CD4-positive, alpha-beta T cell treated with Interleukin-17A for 1 hour (primary cell): ENCODE measurements at places on chromosomes 4 and X.

DNA sequence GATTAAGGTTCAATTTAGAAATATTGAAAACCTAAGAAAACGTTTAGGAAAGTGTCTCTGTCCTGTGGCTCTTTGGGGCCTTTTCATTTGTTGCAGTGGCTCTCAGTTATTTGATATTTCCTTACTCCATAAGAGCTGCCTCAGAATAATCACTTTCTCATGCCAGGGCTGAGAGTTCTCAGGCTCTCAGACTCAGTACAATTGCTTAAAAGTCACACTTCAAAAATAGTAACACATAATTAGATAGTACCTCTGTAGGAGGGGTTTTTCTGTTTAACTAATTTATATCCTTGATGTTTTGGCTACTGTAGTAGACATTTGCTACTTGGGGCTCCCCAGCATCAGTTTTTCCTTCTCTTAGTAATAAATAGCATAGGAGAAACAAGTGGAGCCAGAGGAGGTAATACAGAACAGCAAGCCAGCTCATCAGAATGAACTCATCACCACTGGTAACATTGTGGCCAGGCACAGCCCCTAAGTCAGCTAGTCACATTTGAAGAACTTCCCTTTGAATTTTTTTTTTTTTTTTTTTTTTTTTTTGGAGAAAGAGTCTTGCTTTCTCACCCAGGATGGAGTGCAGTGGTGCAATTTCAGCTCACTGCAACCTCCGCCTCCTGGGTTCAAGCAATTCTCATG is 8.0 kb upstream of the HNRNPD start:
- no peak for DNase-seq

DNA sequence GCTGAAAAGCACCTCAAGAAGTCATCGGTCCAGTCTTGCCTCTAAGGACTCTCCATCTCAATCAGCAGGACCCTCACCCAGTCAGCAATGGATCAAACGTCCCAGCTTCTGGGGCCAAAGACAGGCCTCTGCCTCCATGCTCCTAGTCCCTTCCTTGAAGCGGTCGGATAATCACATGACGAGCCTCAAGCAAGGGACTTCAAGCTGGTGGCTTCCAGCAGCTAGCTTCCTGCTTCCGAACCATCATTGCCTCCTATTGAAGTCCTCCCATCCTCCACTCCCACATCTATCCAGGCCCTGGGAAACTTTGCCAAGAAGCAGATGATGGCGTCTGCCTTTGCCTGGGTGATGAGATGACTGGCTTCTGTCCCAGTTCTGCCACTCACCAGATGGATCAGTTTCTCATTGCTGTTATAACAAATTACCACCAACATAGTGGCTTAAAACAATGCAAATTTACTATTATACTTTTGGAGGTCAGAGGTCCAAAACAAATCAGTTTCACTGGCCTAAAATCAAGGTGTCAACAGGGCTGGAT is 135.2 kb upstream of the MAMLD1 start:
- DNase-seq: no peak

DNA sequence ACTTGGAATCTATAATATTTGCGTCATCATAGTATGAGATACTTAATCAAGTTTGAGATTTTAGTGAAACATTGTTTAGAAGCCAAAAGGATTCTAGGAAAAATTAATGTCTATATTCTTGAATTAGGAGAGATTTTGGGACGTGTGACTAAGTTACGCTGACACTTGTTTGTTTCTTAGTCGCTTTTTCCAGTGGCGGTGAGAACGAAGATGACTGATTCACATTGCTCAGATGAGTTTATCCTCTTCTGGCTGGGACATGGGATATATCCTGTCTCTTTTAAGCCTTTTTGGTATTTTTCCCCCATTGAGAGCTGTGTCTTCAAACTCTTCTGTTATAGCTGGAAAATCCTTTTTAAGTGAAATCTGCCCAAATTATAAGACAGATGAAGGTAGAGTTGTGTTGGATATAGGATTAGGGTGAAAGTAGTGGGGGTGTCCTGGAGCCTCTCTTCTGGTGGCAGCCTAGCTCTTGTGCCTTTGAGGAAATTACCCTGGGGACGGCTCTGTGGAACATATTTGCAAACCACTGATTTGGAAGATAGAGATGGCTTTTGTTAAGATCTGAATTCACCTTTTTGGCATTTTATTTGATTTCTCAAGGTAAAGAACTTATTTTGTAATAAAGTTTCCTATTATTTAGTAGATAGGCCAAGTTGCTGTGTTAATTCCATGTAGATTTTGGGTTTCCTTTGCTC is 49.7 kb downstream of the HTT start:
- no peak for DNase-seq

DNA sequence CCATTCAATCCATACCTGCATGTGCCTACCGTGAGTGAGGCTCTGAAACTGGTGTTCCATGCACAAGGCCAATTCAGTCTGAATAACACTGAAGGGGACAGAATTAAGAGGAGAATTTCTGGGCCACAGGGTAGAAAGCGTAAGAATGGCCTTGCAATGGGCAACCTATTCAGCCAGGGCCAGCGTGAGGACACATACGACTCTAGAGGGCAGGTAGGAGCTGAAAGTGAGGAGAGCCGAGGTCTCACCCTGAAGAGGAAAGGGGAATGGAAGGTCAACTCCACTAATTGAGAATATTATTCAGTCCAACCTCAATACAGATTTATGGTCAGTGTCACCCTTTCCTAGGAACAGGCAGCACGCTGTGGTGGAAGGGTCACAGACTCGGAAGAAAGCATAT is 202.2 kb downstream of the TRIML1 start:
- no peak for DNase-seq

DNA sequence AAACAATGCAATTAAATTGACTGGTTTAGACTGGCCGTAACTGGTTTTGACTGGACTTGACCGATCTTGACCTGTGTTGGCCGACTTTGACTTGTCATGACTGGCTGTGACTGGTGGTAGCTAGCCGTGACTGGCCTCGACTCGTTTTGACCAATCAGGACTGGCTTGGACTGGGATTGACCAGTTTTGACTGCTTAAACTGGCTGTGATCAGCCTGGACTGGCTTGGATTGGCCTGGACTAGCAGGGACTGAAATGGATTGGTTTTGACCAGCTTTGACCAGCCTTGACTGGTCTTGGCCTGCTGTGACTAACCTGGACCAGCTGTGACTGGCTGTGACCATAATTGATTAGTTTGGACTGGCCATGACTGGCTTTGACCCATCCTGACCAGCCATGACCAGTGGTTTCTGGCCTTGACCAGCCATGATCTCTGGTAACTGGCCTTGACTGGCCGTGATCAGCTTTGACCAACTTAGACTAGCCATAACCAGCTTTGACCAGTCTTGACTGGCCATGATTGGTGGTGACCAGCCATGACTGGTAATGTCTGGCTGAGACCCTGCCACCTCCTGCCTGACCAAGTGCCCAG is 13.1 kb downstream of the SUV39H1 start:
- no peak for DNase-seq

DNA sequence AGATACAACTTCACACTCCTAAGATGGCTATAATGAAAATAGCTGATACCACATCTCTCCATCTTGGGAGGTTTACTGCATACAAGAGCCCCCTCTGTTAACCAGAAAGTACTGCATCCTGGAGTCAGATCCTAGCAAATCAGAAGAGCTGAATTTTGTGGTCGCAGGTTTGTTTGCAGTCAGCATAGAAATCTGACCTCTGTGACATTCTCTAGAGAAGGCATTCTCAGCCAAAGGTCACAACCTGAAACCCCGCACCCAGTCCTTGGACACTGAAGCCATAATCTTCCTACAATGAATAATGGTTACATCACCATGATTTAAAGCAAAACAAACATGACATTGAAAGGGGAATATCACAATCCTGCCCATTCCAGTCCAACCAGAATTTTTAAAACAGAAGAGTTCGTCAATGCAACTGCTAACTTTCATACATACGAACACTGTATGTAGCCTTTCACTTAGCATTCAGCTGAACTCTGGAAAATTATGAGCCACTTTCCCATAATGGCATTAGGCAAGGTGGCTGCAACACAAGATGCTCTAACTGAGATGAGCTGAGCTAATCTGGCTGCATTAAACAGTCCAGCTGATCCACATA is 17.6 kb downstream of the HS6ST2 start:
- no peak for DNase-seq

- no peak for DNase-seq
Measured at GRCh38 chr4:68434836-68435235, 12.4 kb upstream of the TMPRSS11E start.
